NB4 (cell line): ENCODE measurements at places on chromosomes 3 and 15.

DNA sequence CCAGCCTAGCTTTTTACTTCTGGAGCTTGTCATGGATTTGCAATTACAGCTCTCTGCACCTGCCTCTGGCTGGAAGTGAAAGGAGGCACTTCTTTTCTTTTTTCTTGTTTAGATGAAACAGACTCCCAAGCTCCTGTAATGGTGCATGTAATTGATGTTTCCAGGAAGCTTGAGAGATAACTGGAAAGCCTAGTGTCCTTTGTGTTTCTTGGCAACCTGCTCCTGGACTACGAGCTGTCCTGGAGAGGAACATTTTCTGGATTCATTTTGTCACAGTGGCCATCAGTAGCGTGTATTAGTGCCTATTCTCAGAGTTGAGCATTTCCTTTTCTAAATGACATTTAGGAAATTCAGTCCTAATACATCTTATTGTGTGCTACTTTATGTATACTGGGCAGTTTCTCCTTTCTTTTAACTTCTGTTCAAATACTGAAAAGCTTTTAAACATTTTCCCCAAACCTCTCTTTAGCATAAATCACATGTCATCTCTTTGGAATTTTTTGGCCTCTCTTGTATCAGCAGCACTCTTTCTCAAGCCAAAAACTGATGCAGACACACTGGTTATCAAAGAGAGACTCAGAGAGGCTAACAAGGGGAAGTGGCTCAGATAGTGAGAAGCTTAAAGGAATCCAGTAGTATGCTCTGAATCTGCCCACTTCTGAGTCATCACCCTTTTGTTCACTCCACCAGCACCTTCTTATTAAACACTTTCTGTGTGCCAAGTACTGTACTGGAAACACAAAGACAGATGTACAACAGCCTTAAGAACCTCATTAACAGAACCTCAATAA, 62.6 kb upstream of the SLC2A2 start:
- DNase-seq: peak; percentile 43

DNA sequence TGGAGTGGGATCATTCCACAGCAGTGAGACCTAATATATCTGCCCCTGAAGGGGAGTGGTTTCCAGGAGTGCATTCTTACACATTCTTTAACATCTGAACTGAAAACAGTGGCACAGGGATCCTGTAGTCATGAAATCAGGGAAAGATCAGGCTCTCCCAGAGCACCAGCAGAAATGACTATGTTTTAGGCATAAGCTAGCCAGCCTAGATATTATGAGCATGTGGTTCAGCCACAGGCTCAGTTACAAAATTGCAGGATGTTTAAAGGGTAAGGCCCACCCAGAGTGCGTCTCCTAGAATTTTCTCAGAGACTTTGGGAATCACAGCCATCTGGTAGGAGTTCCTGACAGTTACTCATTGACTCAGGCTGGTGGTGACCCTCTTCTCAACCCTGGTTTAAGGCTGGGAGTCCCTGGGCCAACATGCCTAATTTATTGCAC, 20.9 kb downstream of the FSTL1 start:
- DNase-seq: no peak

GRCh38 chr3:13007251-13007941, 65.8 kb downstream of the IQSEC1 start:
- DNase-seq: no peak

- DNase-seq: no peak
These were observed 502.4 kb downstream of the LPP start for GRCh38 chr3:188656196-188656982.

DNA sequence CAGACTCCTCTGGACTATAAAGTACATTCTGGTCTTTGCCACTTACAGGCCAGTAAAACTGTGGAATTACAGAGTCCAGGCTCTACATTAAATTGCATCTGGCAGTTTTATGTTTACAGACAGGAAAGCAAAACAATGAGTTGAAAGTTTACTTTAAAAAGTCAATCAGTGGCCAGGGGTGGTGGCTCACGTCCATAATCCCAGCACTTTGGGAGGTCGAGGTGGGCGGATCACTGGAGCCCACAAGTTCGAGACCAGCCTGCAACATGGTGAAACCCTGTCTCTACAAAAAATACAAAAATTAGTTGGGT, 53.8 kb downstream of the TM4SF4 start:
- DNase-seq: no peak

DNA sequence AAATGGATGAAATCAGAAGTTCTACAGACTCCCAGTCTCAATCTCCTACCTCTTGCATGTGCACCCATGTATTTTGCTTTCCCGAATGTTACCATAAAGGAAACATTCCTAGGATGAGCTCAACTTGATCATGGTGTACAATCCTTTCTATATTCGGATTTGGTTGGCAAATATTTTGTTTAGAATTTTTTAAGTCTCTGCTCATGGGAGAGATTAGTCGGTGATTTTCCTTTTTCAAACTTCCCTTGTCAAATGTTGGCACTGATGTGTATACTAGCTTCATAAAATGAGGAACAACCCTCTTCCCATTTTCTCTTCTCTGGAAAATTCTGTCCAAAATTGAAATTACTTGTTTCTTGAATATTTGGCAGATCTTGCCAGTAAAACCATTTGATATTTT, 317.6 kb upstream of the RASGRP1 start:
- no peak for DNase-seq

DNA sequence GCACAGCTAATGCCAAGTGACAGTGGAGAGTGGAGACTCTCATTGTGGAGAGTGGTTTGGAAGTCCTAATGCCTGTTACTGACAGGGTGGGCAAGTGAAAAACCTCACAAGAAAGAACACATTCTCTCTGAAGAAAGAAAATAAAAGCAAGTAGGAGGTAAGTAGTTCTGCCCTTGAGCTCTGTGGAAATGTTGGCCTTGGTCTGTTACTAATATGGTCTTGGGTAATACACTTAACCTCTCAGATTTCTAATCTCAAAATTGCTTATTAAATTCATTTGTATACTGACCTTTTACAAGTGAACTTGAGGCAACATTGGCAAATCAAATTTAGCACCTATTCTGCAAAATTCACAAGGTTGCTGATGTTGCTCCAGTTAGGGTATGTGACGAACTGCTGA, 291.6 kb upstream of the CBLB start:
- no peak for DNase-seq

GRCh38 chr15:74171965-74172541, 1.5 kb upstream of the ISLR start:
- DNase-seq: no peak

- no peak for DNase-seq
These were observed 69.1 kb upstream of the MAGI1 start for GRCh38 chr3:66107855-66108254.

DNA sequence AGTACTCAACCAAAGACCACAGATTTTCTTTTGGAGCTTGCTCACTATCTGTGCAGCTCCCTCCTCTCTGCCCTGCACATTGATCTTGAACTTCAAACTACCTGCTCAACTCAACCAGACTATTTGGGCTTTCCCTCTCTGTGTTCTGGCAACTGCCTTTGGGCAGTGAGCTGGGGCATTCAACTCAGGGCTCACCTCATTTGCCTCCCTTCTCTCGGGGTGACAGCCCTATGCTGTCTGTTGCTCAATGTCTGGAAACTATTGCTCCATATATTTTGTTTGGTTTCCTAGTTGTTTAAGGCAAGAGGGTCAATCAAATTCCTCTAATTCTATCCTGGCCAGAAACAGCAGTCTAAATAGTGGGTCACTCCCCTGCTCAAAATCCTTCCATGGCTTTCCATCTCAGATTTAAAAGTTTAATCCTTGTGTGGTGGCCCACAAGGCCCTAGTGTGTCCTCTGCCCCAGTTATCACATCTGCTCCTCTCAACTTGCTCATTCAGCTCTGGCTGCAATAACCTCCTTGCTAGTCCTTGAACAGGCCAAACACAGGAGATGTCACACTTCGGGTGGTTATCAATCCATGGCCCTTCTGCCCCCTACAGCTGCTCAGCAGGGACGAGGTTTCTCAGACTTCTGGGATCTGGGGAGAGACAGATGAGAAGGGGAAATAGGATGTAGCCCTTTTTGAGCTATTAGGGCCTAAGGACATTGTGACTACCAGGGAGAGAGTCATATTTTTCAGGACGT, 67.8 kb downstream of the SNRK start:
- DNase-seq: no peak

DNA sequence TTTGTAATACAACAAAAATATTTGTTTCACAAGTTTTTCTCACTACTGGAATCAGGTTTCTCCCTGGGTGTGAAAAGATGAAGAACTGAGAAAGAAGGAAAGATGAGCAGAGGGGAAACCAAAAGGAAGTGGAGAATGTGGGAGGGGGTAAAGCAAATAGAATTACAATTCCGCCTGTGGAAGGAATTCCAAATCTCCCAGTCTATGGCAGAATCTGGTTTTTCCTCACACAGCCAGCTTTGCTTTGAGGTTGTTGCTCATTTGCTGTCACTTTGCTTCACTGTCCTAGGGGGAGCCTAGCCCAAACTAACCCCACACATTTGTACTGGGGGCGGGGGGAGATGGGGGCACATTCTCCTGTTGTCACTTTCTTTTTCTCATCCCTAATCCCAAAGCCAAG, 43.9 kb downstream of the RPL22L1 start:
- no peak for DNase-seq

GRCh38 chr3:164208821-164209220, 869.5 kb downstream of the SI start:
- DNase-seq: no peak

DNA sequence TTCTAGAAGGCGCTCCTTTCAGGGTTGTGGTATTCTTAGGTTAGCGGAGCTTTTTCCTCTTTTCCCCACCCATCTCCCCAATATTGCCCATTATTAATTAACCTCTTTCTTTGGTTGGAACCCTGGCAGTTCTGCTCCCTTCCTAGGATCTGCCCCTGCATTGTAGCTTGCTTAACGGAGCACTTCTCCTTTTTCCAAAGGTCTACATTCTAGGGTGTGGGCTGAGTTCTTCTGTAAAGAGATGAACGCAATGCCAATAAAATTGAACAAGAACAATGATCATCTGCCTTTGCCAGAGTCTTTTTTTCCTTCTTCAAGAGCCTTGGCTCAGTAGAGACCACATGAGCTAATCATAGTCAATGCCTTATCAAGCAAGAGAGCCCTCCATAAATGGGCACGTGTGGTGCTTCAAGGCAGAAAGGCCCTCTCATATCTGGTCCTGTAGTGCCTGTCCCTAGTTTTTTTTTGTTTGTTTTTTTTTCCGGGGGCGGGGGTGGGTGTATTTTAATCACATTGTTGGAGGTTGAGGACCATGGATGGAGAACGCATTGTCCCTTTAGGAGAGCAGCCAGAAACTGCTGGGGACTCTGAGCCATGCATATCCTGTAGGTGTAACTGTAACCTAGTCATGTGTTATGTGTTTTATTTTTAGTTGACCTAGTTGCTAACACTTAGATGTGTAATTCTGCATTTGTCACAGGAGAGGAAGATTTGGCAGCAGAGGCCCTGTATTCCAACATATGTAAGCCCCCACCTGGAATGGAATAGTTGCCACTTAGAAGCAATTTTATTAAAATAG, 64.7 kb upstream of the ACAD9 start:
- peak; percentile 48 for DNase-seq

DNA sequence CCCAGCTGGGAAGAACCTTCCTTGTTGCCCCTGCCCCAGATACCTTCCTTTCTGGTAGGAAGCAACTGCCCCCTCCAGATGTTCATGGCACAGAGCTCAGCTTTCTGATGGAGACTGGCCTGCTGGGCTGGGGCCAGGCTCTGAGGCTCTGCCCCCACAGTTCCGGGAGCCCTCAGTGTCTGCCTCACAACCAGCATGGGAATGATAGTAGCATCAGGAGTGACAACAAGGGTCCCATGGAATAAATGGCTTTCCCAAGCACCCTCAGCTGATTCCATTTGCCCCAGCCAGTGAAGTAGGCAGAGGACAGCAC, 65.6 kb upstream of the IQSEC1 start:
- DNase-seq: no peak

DNA sequence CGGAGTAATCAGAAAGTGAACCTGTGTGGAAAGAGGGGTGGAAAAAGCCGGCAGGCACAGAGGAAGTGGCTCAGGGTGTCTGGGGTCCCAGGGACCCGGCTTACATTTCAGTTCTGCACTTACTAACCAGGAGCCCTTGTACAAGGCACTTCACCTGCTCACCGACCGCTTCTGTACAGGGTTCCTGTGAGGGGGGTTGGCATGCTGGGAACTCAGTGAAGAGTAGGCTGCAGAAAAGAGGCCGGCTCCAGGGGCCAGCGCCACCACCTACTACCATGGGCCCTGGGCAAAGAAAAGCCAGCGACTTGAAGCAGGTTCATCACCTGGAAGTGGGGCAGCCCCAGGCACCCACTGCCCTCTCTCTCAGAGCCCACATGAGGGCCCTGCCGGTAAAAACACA, 6.2 kb downstream of the STIMATE start:
- no peak for DNase-seq

GRCh38 chr3:128081226-128081625, 29.0 kb downstream of the SEC61A1 start:
- DNase-seq: no peak

DNA sequence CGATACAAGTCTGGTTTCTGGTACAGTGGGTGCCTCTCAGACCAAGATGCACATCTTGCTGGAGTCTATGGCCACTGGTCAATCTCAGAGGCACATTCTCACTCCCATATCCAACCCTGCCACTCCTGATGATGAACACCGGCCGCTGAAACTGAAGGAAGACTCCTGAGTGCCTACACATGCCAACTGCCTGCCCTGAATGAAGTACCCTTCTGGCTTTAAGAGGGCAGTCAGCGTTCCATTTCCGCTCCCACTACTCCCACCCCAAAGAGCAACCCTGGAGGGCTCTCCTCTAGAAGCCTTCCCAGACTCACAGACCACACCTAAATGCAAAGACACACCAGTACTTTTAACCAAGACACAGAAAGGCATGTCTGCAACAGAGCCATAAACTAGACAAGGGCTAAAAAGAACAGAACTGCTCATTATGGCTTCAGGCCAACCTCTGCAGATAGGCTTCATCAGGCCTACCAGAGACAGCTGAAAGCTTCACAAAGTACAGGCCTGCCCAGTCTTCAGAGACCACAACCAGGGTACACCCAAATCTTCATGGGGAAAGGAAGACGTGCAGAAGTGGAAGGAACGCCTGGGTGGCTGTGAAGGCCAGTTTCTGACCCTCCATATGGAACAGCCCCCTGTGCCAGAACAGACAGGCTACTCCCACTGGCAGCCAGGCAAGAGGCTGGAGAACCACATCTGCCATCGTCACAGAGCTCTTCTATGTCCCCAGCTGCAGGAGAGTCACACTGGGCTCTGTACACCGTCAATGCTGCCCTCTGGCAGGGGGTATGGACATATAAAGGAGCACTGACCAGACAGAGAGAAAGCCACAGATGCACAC, 14.3 kb downstream of the ANP32A start:
- DNase-seq: no peak

DNA sequence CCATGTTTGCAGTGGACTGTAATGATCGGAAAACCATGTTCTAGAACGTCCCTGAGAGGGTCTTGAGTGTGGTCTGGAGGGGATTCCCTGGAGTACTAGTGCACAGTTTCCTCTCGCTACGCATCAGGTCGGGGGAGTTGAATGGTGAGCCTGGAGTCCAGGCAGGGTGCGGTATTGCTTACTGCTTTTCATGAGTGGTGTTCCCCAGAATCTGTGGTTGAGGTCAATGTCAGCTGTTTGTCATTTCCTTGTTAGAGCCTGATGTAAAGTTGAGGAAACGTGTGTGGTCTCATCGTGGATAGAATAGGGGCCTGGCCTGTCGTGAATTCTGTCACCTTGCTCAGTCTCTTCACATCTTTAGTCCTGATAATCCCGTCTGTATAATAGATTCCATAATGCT, 328.2 kb upstream of the LRRFIP2 start:
- DNase-seq: peak; percentile 19
